ENCODE measurements at places on chromosomes 6 and 20. TPM values are rescaled to one million over a fixed set of nuclear protein-coding genes. Genes with fewer than 3 reads are reported as not detected.

OXT gene
- total RNA-seq, result not detected

MEP1A gene
- not detected for total RNA-seq

PROKR2 gene
- total RNA-seq, result not detected

ADAM33 gene
- total RNA-seq, result not detected

XKR7 gene
- 0.12 TPM for total RNA-seq

FOXQ1 gene
- not detected for total RNA-seq

SLC17A9 gene
- 47.6 TPM for total RNA-seq

TNFRSF21 gene
- total RNA-seq, result 1.1 TPM

GRCh38 chr6:45927421-45928320 is 88.0 kb downstream of the CLIC5 start:
- no peaks in the 10 kb centered on the region for H3K36me3 ChIP-seq
- no peak overlapping the region for H3K4me3 ChIP-seq
- no peak for DNase-seq

DNA sequence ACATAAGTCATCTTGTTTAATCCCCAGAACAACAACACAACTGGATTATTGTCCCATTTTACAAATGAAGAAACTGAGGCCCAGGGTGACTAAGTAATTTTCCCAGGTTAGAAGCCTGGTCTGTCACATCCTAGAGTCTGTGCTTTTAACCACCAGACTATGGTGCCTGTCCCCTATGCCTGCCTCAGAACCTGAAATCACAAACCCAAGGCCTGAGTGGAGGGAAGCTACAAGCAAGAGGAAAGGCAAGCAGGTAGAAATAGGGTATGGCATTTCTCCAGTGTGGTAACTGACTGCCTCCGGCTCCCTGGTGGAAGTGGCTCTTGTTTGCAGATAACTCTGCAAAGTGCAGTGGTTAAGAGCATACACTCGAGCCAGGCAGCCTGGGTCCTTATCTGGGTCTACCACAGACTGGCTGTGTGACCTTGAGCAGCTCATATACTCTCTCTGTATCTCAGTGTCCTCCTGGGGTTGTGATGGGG is 2.5 kb downstream of the TMEM63B start:
- no peak overlapping the region for H3K27ac ChIP-seq
- H3K36me3 ChIP-seq, result peaks cover 13% of the 10 kb centered on the region
- H3K4me1 ChIP-seq, result peaks cover 32% of the 10 kb centered on the region
- no peak overlapping the region for H3K4me3 ChIP-seq

DNA sequence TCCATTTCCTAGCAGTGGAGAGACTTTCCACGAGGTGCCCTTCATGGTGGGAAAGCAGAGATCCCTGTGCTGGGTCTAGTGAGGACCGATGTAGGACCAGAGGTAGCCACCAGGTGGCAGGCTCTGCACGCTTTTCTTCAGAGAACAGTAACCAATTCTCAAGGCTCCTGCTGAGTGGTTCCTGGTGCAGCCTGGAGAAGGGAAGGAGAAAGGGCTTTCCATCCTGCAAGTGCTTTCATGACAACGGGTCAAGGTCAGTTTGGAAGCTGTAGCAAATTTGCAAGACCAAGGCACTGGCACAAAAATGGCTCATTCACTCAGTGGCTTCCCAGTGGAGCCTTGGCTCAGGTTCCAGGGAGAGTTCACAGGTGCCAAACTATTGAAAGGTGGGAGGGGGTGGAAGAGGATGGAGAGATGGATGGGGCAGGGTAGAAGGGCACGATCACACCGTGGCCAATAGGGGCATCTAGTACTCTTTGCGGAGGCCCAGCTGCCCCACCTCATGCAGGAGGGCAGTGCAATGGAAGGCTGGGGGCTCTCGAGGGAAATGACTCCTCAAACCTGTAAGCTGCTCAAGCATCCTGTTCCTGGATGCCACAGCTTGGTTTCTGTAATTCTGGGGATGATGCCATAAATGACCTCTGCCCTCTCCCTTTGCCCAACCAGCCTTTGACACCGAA is 25.5 kb upstream of the KCNK16 start:
- peaks cover 3% of the 10 kb centered on the region for H3K27me3 ChIP-seq
- no peak overlapping the region for H3K4me3 ChIP-seq
- H3K36me3 ChIP-seq, result no peaks in the 10 kb centered on the region
- DNase-seq, result peak; percentile 46
- H3K4me1 ChIP-seq, result peaks cover 4% of the 10 kb centered on the region
- no peak overlapping the region for H3K27ac ChIP-seq

DNA sequence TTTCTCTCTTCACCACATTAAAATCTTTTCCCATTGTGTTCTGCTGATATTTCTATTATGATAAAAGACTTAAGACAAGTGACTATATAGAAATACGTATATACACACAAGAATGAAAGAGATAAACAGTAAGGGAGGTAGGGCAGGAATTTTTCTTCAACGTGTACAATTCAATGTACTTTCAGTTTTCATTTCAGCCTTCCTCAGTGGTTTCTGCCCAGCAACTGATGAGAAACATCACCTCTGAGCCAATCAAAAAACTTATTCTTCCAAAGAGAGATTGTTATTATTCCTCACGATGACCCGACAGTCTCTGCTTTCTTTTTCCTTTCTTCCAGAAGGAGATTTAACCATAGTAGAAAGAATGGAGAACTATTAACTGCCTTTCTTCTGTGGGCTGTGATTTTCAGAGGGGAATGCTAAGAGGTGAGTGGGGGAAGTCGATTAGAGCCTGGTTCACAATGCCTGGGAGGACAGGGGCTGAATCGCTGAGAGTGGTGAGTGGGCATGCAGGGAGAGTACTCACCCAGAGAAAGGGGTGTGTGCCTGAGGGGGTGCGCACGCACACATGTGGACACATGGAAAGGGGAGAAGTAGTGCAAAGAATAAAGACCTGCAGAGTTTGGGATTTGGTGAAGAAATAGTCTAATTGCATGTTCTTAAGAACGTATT is at the start of gene BTN3A1:
Gene BTN3A1 (plus strand): TSS at position 289 of the 672 bp plus-strand sequence. CDS start 3,289 bp downstream, outside the sequence.
- DNase-seq, result peak; percentile 43
- peak within 1 kb of the TSS; percentile 98 for H3K4me3 ChIP-seq
- H3K27ac ChIP-seq, result peak within 1 kb of the TSS; percentile 98
- H3K36me3 ChIP-seq, result peaks cover 29% of the 10 kb centered on the region
- H3K27me3 ChIP-seq, result no peaks in the 10 kb centered on the region

DNA sequence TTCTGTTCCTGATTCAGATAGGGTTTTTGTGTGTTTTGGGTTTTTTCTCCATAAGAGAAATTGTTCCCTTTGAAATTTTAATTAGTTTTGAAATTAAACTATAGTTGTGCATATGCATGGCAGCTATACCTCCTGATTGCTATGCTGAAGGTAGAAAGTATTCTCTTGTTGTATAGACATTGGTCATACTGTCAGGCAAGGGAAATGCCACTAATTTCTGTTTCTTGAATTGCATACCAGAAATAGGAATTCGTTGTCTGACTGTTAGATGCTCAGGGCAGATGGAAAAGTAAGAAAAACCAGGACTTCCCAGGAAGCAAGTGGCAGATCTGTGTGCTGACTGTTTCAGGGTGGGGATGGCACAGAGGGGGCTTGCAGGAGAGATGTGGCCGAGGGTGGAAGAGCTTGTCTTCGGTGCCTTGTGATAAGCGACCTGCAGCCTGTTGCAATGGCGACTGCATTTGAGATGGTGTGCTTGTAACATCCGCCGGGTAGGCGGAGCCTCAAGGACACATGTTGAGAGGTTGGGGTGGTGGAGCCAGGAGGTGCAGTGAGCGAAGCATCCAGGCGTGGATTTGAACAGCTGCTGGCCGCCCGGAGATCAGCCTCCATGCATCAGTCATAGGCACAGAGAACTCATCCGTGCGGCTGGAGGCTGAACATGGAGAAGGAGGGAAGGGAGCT is 42.8 kb downstream of the RREB1 start:
- no peak overlapping the region for H3K4me3 ChIP-seq
- H3K36me3 ChIP-seq, result peaks cover 5% of the 10 kb centered on the region
- DNase-seq, result no peak
- H3K27ac ChIP-seq, result peak overlapping the region; percentile 16
- no peaks in the 10 kb centered on the region for H3K27me3 ChIP-seq

DNA sequence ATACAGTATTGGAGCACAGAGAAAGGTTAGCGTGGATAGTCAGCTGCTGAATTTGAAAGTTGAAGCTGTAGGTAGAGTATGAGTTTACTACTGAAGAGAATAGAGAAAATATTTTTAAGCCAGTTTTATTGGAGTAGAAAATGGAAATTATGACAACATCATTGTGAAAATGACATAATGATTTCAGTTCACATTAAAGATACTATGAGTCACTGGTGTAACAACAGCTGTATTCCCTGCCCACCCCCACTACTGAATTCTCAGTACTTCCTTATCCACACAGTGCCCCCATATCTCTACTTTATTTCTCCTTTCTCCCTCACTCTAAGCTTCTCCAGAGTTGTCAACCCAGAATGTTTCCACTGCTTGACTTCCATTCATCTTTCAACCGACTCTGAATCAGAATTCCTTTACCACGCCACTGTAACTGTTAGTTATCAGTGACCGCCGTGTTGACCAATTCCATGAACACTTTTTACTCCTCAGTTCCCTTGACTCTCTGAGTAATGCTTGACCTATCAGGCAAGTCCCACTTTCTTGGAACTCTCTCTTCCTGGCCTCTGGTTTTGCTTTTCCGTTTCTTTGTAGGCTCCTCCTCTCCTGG is 139.6 kb downstream of the AIG1 start:
- H3K4me3 ChIP-seq, result no peak overlapping the region
- no peaks in the 10 kb centered on the region for H3K4me1 ChIP-seq
- no peaks in the 10 kb centered on the region for H3K27me3 ChIP-seq
- no peak overlapping the region for H3K27ac ChIP-seq

DNA sequence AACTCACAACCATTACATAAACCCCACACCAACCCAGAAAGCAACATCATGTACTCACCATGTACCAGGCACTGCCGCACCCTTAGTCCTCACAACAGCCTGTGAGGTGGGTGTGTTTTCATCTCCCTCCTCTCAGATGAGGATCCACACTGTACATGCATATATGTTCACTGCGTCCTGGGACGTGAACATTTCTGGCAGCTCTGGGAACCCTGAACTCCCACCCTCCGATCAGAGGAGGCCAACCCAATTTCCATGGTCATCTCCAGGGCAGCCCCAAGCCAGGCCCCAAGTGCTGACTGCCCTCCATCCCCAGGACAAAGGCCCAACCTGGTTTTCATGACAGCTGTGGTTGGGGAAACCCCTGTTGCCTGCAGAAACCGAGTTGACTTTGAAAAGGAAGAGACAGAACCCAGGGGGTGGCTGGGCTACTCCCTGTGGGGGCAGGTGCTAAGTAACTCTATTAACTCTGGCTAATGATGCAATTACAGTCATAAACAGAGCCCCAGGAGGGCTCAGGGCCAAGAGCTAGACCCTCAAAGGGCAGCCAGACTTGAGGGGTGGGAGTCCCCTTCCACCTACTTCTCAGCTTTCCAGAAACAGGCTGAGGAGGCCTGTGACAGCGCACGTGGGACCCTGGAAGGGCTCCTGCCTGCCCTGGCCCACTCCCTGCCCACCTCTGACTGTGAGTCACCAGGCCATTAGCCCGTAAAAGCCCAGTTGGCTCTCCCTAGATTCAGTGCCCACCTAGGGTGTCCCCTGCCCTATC is 2.6 kb downstream of the TFEB start:
- no peaks in the 10 kb centered on the region for H3K27me3 ChIP-seq
- peak overlapping the region; percentile 88 for H3K4me3 ChIP-seq
- peak; percentile 63 for DNase-seq
- H3K27ac ChIP-seq, result peak overlapping the region; percentile 89

GRCh38 chr20:34309691-34310090 is 6.5 kb upstream of the AHCY start:
- H3K36me3 ChIP-seq, result no peaks in the 10 kb centered on the region
- H3K27ac ChIP-seq, result no peak overlapping the region
- no peak overlapping the region for H3K4me3 ChIP-seq
- peaks cover 19% of the 10 kb centered on the region for H3K27me3 ChIP-seq
- DNase-seq, result no peak

GRCh38 chr6:2738373-2738979 is 12.2 kb downstream of the MYLK4 start:
- H3K27me3 ChIP-seq, result no peaks in the 10 kb centered on the region
- H3K4me1 ChIP-seq, result peaks cover 10% of the 10 kb centered on the region
- no peak overlapping the region for H3K27ac ChIP-seq
- no peaks in the 10 kb centered on the region for H3K36me3 ChIP-seq
- no peak overlapping the region for H3K4me3 ChIP-seq
- no peak for DNase-seq

DNA sequence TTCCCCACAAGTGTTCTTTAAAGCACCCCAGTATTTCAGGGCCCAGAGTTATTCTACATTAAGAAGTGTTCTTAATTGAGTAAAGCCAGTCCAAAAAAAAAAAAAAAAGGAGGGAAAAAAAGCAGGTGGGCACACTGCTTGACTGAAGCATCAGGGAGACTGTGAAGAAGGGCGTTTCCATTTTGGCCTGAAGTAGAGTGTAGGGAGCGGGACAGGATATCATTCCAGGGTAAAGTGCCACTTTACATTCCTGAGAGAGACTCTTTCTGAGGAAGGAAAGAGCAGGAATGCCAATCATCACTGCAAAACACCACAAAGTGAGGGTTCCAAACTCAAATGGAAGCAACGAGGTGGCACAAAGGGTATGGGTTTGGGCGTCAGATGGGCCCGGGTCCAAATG is 54.1 kb upstream of the BEND6 start:
- no peak overlapping the region for H3K27ac ChIP-seq
- H3K36me3 ChIP-seq, result no peaks in the 10 kb centered on the region
- H3K27me3 ChIP-seq, result peaks cover 9% of the 10 kb centered on the region
- H3K4me1 ChIP-seq, result no peaks in the 10 kb centered on the region
- DNase-seq, result no peak

- H3K4me3 ChIP-seq, result no peak overlapping the region
- H3K27me3 ChIP-seq, result no peaks in the 10 kb centered on the region
- H3K4me1 ChIP-seq, result no peaks in the 10 kb centered on the region
- no peaks in the 10 kb centered on the region for H3K36me3 ChIP-seq
- no peak overlapping the region for H3K27ac ChIP-seq
- DNase-seq, result no peak
Observed at GRCh38 chr6:126812010-126812409, 306.5 kb upstream of the RSPO3 start.

DNA sequence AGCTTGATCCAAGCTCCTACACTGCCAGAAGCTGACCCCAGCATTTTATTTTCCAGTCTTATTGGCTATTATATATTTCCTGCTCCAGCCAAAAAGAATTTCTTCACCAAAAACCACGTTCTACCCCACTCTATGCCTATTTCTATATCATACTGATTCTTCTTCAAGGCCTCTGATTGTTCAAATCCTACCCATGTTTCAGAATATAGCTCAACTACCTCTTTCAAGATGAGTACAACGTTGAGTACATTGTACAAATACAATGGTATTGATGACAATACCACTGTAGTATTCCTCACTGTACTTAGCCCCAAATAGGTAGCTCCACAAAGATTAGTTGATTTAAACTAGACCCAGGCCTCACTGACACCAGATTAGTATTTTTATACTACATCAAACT is 31.0 kb downstream of the ASCC3 start:
- no peak for DNase-seq
- no peak overlapping the region for H3K27ac ChIP-seq
- peaks cover 32% of the 10 kb centered on the region for H3K36me3 ChIP-seq
- H3K4me1 ChIP-seq, result no peaks in the 10 kb centered on the region
- no peaks in the 10 kb centered on the region for H3K27me3 ChIP-seq
- no peak overlapping the region for H3K4me3 ChIP-seq
